ENCODE measurements at places on chromosomes 6 and 20. TPM values are rescaled to one million over a fixed set of nuclear protein-coding genes. Genes with fewer than 3 reads are reported as not detected.

- H3K27me3 ChIP-seq = no peaks in the 10 kb centered on the region
- no peak overlapping the region for H3K27ac ChIP-seq
- DNase-seq = no peak
- H3K36me3 ChIP-seq = no peaks in the 10 kb centered on the region
- no peaks in the 10 kb centered on the region for H3K4me1 ChIP-seq
- H3K4me3 ChIP-seq = no peak overlapping the region
These were observed 386.2 kb upstream of the FLRT3 start for GRCh38 chr20:14723614-14724013.

- no peaks in the 10 kb centered on the region for H3K27me3 ChIP-seq
- DNase-seq = no peak
- H3K4me1 ChIP-seq = no peaks in the 10 kb centered on the region
- H3K4me3 ChIP-seq = no peak overlapping the region
- H3K36me3 ChIP-seq = no peaks in the 10 kb centered on the region
- no peak overlapping the region for H3K27ac ChIP-seq
These were observed 22.7 kb upstream of the NUP153 start for GRCh38 chr6:17729223-17730077.

The GJA1 gene
- 775 TPM for total RNA-seq

- no peaks in the 10 kb centered on the region for H3K4me1 ChIP-seq
- no peak overlapping the region for H3K27ac ChIP-seq
- H3K4me3 ChIP-seq = no peak overlapping the region
These were observed 271.5 kb upstream of the FOXQ1 start for GRCh38 chr6:1040393-1040792.

DNA sequence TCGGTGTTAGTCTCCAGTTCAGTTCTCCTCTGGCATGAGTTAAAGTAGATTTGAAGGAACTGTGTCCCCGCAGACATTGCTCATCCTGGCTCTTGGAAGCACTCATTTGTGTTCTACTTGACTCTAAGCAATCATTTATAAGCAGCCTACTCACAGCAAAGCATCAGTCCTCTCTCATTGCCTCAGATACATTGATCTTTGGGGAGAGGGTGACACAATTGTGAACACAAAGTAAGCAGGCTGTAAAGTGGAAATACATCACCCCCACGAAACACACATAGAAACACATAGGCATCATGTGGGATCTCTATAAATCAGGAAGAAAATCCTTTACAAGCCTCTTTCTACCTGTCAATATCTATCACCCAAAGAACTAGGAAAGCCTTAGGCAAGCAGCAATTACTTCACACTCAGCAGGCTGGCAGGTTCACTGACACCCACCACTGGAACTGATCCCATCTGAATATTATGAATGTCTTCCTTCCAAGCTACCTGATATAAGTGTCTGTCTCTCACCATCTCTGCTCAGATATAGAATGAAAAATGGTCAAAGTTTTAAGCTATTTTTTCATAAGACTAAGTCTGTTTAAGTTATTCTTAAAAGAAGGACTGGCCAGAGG, 675.8 kb downstream of the HACE1 start:
- no peaks in the 10 kb centered on the region for H3K4me1 ChIP-seq
- no peak overlapping the region for H3K27ac ChIP-seq
- H3K36me3 ChIP-seq = no peaks in the 10 kb centered on the region
- no peak overlapping the region for H3K4me3 ChIP-seq

GRCh38 chr6:136795996-136796395, 3.7 kb upstream of the MAP3K5 start:
- no peaks in the 10 kb centered on the region for H3K36me3 ChIP-seq
- H3K27ac ChIP-seq = no peak overlapping the region
- H3K4me1 ChIP-seq = 0 out of 2 replicates have a peak, but pooled peaks cover 9% of the 10 kb centered on the region
- H3K27me3 ChIP-seq = peaks cover 10% of the 10 kb centered on the region
- H3K4me3 ChIP-seq = no peak overlapping the region

GRCh38 chr6:17665132-17665531, 41.6 kb downstream of the NUP153 start:
- H3K27ac ChIP-seq = no peak overlapping the region
- H3K36me3 ChIP-seq = peaks cover 87% of the 10 kb centered on the region
- H3K4me3 ChIP-seq = no peak overlapping the region
- H3K4me1 ChIP-seq = no peaks in the 10 kb centered on the region
- no peak for DNase-seq
- H3K27me3 ChIP-seq = no peaks in the 10 kb centered on the region

The BNIP5 gene
- total RNA-seq = not detected

GRCh38 chr6:29728173-29728874, 5.1 kb downstream of the HLA-F start:
- peaks cover 2% of the 10 kb centered on the region for H3K4me1 ChIP-seq
- no peak for DNase-seq
- H3K27me3 ChIP-seq = peaks cover 24% of the 10 kb centered on the region
- no peak overlapping the region for H3K27ac ChIP-seq

DNA sequence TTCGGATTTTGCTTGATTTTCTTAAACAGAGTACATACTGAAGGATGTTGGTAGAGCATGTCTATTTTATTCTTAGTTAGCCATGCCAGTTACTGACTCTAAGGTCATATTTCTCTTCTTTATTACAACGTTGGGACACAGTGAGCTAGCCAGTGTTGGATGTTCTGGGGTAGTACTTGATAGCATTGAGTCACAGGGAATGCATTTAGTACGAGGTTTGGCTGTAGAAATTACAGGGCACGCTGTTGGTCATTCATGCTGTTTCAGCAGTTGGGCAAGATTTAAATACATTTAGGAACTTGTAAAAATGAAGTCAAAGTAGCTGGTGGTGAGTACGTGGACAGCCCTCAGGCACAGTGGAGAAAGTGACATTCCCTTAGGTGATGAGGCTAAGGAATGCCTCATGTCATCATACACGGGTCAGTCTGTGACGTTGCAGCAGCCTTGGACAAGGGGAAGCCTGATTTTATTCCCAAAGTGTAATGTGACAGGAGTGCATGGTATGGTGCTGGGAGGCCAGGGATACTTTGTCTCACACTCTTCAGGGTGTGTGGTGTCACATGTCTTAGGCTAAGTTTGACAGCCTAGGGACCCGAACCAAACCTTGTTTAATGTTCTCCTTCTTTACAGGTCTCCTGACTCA, 57.7 kb upstream of the SLC22A1 start:
- no peak overlapping the region for H3K27ac ChIP-seq
- H3K4me1 ChIP-seq = no peaks in the 10 kb centered on the region
- peaks cover 63% of the 10 kb centered on the region for H3K36me3 ChIP-seq

GRCh38 chr6:70790483-70791224, 123.0 kb downstream of the SMAP1 start:
- no peak overlapping the region for H3K27ac ChIP-seq
- DNase-seq = no peak
- no peak overlapping the region for H3K4me3 ChIP-seq
- H3K36me3 ChIP-seq = no peaks in the 10 kb centered on the region
- no peaks in the 10 kb centered on the region for H3K4me1 ChIP-seq

- peaks cover 51% of the 10 kb centered on the region for H3K36me3 ChIP-seq
- no peaks in the 10 kb centered on the region for H3K27me3 ChIP-seq
- H3K27ac ChIP-seq = no peak overlapping the region
- DNase-seq = no peak
- no peaks in the 10 kb centered on the region for H3K4me1 ChIP-seq
These were observed 15.6 kb downstream of the GTSF1L start for GRCh38 chr20:43711098-43711654.

GRCh38 chr6:47262231-47262630, 47.5 kb downstream of the TNFRSF21 start:
- DNase-seq = no peak
- H3K4me3 ChIP-seq = no peak overlapping the region

DNA sequence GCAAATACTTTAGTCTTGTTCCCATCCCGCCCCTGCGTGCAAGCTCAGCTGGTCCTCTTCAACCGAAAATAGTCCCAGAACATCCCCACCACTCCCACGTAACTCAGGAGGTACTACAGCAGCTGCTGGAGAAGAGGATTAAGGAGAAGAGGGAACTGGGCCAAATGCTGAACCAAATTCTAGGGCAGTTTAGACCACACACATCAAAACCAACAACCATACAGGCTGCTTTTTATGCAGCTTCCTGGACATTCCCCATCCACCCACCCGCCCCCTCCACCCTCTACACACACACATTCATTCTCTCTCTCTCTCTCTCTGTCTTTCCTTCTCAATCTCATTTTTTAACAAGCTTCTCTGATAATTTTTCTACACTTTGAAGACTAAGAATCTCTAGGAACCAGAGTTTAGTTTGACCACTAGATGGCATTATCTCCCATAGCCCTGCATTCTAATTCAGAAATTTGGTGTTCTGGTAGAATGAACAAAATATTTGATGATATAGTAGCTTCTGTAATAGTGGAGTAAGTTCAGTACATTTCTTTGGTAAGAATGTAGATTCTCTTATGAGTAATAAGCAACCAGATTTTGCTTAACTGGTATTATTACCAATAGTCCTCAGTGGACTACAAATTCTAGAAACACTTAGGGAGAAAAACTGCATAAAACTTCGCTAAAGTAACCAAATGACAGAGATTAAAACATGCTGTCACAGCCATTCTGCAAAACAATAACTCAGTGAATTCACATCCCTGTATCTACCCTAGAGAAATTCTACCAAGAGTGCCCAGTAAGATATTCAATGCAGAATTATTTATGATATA, 52.1 kb upstream of the BEND6 start:
- H3K4me3 ChIP-seq = no peak overlapping the region
- no peaks in the 10 kb centered on the region for H3K27me3 ChIP-seq
- DNase-seq = no peak
- H3K36me3 ChIP-seq = no peaks in the 10 kb centered on the region
